ENCODE measurements at places on chromosomes 1 and 21.

- DNase-seq, result no peak
Observed at GRCh38 chr1:52296345-52296744, 69.7 kb downstream of the CC2D1B start.

GRCh38 chr1:231383159-231383860, 38.8 kb downstream of the EGLN1 start:
- no peak for DNase-seq

DNA sequence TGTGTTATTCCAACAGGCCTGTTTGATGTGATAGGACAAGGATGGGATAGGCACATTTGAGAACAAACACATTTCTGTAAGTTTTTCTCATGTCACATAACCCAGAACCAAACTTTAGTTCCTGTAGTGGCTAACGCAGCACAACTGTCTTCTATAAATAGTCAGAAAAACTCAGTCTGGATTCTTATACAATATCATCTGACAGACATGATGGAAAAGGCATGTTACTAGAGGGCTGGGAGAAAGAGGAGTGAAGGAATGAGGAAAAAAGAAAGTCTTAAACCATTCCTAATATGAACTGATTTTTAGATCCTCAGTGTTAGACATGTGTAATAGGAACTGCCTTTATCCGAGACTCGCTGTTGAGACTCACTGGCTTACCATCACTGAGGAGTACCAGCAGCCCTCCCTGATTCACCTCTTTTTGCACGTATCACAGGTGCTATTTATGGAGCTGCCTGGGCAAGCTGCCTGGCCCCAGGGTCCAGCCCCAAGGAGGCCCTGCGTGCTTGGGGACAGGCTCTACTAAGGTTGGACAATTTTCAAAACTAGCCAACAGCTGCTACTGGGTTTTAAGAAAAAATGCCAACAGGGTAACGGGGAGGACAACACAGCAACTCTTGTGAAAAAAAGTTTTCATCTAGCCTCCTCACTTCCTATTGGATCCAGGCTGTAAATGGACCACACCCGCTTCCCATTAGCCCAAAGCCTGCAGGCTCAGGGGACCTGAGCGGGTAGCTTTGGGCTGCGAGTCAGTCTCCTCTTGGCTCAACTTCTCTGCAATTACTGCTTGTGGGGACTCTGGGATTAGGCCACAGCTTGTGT, 30.7 kb upstream of the SERBP1 start:
- DNase-seq, result no peak

DNA sequence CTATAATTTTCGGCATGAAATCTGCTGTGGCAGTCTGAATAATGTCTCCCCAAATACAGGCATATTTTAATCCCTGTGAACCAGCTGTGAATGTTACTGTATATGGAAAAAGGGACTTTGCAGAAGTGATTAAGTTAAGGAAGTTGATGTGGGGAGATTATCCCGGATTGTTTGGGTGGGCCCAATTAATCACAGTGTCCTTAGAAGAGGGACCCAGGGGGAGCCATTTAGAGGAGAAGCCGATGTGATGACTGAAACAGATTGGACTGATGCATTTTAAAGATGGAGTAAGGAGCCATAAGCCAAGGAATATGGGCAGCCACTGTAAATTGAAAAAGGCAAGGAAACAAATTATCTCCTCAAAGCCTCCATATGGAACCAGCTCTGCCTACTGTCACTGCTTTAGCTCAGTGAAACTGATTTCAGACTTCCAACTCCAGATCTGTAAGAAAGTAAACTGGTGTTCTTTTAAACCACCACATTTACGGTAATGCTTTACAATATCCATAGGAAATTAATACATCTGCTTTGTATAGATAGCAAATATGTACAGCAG, 61.1 kb upstream of the GPR88 start:
- DNase-seq, result no peak

- DNase-seq, result no peak
Observed at GRCh38 chr1:228101994-228102790, 933 bp downstream of the C1orf35 start.

DNA sequence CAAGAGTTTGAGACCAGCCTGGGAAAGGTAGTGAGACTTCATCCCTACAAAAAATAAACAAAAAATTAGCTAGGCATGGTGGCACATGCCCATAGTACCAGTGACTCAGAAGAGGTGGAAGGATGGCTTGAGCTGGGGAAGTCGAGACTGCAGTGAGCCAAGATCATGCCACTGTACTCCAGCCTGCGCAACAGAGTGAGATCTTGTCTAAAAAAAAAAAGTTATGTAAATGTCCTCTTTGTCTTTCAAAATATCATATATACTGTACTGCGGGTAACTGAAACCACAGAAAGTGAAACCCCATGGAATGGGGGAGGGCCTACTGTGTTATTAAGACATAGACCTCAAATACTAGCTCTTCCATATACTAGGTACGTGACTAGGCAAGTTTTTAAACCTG, 20.8 kb downstream of the ACADM start:
- DNase-seq, result no peak

DNA sequence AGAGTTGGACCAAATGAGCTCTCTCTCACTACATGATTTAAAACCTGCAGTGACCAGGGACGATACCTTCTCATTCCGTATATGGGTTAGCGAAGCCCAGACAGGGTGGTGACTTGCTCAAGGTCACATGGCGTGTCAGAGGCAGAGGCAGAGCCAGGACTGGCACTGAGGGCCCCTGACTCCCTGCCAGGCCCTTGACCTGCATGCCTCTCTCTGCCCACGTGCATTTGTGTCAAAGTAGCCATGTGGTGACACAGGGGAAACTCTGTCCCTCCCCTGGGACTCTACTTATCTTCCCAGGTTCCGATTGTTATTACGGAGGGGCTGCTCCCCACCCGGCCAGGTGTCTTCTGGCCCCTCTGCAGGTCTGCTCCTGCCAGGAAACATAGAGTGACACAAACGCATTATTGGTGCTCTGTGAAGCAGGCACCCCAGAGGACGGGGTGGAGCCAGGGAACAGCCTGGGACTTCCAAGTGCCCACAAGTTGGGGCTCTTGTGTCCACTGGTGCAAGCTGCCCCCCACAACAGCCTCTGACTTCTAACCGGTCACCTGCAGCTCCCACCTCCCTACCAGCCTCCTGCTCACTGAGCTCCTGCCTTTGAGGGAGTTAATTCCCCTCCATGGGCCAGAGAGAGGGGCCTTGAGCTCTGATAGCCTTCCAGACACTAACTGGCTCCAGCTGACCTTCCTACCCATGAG, 7.3 kb upstream of the TINAGL1 start:
- DNase-seq, result no peak

GRCh38 chr1:31955917-31956736, 18.0 kb upstream of the PTP4A2 start:
- no peak for DNase-seq

- DNase-seq, result no peak
Observed at GRCh38 chr1:112470966-112471365, 37.8 kb upstream of the WNT2B start.

DNA sequence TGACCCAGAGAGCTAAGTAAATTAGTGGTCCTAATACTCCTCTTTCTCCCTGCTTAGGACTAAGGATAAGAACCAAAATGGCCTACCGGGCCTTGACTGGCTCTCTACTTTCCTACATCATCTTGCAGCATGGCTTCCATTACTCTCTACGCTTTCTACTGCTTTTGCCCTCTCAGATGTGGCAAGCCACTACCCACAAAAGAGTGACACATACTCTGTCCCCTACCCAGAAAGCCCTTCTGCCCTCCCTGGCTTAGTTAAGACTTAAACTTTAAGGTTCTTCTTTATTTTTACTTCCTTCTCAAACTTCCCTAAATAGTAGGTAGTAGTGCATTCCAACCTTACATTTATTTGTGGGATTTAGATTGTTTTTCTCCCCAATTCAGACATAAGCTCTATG, 228.1 kb downstream of the TPR start:
- no peak for DNase-seq

GRCh38 chr1:46137916-46138315, 5.5 kb upstream of the PIK3R3 start:
- no peak for DNase-seq

GRCh38 chr1:215623162-215623561, 56.1 kb downstream of the KCTD3 start:
- DNase-seq, result no peak

DNA sequence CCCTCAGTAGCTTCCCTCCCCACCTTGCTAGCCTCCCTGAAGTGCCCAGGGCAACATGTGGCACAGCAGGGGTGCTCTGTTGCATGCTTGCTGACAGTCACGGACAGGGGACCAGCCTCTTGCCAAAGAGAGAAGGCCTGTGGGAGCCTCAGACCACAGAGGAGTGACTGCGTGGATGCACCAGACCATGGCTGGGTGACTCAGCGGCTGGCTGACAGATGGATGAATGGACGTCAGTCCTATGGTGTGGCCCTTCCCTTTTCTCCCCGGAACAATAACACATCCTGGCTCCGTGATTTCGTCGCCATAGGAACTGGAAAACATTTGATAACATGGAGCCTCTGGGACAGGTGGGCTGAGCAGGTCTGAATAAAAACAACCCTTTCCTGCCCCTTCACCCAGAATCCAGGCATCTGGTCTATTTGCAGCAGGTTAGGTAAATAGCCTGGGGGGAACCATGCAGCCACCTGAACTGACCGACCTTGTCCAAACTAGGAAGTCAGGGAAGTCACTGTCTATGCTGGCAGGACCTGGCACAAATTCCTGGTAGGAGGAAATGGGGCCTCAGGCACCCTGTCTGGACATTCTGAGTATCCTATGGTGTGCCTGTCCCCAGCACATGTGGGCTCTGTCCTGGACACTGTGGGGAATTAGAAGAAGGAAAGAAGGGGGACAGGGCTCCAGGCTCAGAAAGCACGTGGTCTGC, 53.3 kb downstream of the NENF start:
- DNase-seq, result no peak

- no peak for DNase-seq
Observed at GRCh38 chr1:219523411-219523810, 89.5 kb downstream of the ZC3H11B start.

DNA sequence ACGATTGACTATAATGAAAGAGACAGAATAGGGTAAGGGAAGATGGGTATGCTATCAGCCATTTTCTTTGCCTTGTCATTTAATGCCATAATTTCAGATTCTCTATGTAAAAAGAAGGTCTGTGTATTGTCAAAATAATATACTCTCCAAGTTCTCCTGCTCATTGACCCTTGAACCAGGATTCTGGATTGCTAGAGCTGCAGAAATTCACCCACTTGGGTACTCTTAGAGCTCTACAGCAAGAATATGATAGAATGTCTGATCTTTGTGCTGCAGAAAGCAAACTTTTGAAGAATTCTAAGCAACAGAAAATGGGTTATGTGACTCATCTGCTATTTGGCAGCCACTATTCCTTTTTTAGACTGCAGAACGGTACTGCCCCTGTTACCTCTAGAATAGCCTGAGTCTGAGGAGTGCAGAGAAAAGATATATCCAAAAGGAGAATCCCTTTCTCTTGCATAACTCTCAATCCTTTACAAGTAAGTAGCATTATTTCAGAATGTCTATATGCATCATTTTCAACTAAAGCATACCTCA, 78.2 kb upstream of the TENT5C start:
- DNase-seq, result no peak

DNA sequence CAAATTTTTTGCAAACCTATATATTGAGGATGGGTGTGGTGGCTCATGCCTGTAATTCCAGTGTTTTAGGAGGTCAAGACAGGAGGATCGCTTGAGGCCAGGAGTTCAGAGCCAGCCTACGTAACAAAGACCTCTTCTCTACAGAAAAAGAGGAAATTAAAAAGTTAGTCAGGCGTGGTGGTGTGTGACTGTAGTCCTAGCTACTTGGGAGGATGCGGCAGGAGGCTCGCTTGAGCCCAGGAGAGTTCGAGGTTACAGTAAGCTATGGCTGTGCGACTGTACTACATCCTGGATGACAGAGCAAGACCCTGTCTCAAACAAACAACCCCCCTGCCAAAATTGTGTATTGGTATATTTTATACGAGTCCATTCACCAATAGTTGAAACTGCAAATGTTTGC, 589.7 kb downstream of the DPYD start:
- no peak for DNase-seq

DNA sequence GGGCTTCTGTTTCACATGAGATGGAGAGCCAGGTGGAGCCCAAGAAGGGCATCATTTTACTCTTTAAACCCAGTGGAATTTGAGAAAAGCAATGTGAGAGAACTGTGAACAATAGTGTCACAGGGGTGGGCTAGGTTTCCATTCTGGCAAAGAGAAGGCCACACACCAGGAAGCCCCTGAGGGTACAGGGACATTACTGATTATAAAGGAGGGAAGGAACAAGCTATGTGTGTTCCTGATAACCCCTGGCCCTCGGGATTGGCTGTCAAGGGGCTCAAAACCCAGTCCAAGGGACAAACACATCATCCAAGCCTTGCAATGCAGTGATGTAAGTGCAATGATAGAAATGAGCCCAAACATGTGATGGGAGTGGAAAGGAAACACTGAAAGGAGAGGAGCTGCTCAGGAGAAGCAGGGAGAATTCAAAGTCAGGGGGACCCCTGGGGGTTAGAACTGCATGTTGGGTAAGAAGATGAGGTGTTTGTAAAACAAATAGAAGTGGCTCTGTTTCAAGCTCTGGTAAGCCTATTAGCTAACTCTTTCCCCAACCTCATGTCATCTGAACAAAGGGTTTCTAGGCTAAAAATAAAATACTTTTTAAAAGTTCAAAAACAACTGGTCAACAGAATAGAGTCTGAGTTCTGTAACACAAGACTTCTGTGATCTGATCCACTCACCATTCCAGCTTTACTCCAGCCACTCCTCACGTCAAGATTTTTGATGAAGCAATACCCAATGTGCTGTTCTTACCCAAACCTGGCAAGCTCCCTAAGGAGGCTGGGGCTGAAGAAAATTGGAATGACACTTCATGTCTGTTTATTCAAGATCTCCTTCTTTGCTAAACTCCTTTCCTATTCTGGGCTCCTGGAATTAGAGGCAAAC, 51.1 kb upstream of the IL12RB2 start:
- DNase-seq, result no peak

GRCh38 chr1:31609514-31610118, 7.9 kb upstream of the HCRTR1 start:
- DNase-seq, result no peak

- DNase-seq, result no peak
Observed at GRCh38 chr1:156591432-156592157, at the start of gene NAXE. Gene NAXE (plus strand): TSS chr1:156591776. CDS start chr1:156591805, 29 bp downstream.

DNA sequence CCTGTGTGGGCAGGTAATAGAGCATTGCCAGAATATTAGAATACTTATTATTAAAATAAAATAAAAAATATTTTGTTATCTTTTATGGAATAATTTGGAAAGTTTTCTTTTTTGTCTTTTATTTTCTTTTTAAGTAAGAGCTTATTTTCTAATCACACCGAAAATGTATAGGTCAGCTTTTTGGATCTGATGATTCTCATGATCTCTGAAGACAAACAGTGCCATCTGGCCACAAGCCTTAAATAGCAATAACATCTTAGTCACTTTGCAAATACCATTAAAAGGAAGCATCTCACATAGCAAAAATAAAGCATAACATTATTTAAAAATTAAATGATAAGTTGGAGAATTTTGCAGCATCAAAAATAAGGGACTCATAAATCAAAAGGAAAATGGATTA, 213.8 kb downstream of the PLA2G4A start:
- DNase-seq, result no peak

All from cerebellar nuclear complex (tissue), 1 donor.